Endodermal cell (in vitro differentiated cells): ENCODE measurements at places on chromosomes 3 and 15. TPM values are rescaled to one million over a fixed set of nuclear protein-coding genes. Genes with fewer than 3 reads are reported as not detected.
A peak's percentile ranks its signal among the peaks of the same experiment; 100 is the strongest.

The GOLGA8G gene
- total RNA-seq = not detected in 3 replicates

DNA sequence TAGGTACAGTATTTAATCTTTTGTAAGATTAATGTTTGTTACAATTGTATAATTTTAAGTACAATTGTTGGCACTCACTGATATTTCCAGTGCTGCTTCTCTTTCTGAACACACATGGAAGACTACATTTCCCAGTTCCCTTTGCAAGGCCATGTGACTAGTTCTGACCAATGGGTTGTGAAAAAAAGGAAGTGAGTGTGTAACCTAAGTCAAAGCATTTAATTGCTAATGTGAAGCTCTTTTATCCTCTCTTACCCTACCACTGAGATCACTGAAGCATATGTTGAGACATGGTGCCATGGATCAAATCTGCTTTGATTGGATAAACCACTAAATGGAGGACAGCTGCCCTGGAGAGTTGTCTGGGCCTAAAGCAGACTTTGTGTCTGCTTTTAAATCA lies 83.9 kb upstream of the PLXND1 start:
- peak; percentile 78 for DNase-seq

- DNase-seq = peak; percentile 91
Measured at GRCh38 chr3:124886168-124887056, 753 bp downstream of the ITGB5 start.

- DNase-seq = no peak
Measured at GRCh38 chr3:72949016-72949415, 47.6 kb upstream of the PPP4R2 start.

DNA sequence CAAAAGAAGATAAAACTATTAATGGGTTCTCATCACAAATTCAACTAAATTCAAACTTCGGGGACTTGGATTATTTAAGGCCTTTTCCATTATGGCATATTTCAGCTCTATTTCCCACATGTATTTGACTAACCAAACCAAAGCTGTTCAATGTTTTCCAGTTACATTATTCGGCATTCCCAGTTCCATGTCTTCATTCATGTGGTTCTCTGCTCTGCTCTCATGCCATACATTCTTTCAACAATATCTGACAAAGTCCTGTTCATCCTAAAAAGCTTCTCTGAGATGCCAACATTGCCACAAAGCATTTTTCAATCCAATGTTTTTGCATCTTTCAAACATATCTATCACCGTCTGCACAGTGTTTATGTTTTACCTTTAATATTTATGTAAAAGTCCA lies 141.4 kb downstream of the GREM1 start:
- no peak for DNase-seq

GRCh38 chr3:46693892-46694226 lies 380 bp upstream of the ALS2CL start:
- DNase-seq = no peak

GRCh38 chr3:178545337-178545736 lies 9.1 kb downstream of the KCNMB2 start:
- no peak for DNase-seq

DNA sequence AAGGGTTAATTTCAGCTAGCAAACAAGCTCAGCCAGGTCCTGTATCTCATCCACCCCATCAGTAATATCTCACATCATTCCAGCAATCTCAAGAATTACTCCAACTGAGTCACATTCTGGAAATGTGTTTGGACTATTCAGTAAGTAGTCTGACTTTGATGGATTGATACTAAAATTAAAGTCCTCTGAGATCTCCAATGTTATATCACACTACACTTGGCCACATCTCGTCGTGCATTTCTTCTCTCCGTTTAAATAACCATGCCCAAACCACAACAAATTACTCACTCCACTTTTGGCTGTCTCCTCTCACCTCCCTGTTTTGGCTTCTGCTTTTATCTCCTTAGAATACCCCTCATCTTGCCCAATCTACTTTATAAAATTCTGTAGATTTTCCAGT lies 292.2 kb downstream of the PYDC2 start:
- no peak for DNase-seq

DNA sequence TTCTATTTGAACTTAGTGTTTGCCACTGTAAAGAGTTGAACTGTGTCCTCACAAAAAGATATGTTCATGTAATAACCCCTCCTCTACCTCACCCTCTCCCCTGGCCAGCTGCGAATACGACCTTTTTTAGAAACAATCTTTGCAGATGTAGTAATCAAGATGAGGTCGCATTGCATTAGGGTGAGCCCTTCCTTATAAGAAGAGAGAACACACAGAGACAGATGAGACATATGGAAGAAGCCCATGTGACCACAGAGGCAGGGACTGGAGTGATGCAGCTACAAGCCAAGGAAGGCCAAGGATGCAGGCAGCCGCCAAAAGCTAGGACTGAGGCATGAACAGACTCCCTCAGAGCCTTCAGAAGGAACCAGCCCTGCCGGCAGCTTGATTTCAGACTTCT lies 27.6 kb downstream of the GPR176 start:
- no peak for DNase-seq

DNA sequence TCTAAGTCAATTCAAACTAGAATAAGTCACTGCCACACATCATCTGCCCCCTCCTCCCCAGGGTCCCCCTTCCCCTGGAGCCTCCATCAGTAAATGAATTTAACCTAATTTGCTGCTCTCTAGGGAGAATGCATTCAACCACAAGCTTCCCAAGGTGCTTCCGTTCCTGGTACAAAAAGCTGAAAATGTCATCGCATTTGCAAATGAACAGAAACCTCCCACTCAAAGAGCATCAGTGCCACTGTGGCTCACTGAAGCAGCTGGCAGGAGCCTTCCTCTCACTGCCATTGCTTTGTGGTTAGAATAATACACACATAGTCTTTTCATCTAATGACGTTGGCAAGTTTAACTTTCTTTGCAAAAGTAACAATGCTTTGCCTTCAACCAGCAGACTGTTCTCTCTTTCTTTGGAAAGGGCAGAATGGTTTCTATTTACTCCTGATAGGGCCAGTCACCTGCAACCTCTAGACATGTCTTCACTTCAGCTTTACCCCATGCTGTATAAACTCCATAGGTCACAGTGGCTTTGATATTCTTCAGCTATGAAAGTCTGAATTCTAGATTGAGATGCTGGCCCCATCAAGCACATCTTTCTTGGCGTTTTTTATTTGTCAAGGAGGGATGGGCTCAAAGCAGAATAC lies 238.1 kb downstream of the CPNE4 start:
- DNase-seq = no peak
